ENCODE measurements at places on chromosomes 6 and 20.

GRCh38 chr6:108165714-108166663 lies at the start of gene NR2E1:
TSS of gene NR2E1 (plus strand) at chr6:108166022. CDS start at chr6:108166766, 744 bp downstream.
- DNase-seq: no peak

- DNase-seq: no peak
These were observed 38.5 kb downstream of the GCNT2 start for GRCh38 chr6:10559522-10560152.

GRCh38 chr20:22394583-22394982 lies 189.8 kb downstream of the FOXA2 start:
- no peak for DNase-seq

DNA sequence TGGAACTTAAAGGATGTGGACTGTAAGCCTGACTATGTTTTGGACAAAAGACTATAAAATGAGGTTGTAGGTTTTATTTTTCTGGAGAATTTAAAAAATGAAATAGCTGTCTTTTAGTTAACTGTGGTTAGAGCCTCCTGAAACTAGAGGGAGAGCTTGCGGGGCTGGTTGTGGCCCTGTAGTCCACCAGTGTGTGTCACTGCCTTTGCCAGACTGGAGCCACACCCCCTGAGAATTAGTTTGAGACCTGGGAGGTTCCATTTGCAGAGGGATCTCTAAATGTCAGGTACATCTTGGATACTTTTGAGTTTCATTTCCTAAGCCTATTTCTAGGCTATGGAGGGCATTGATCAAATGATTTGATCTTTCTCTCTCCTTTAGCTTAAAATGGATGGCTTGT lies 20.8 kb downstream of the ZC2HC1B start:
- no peak for DNase-seq

GRCh38 chr6:124479991-124480430 lies 482.2 kb upstream of the RNF217 start:
- DNase-seq: no peak

DNA sequence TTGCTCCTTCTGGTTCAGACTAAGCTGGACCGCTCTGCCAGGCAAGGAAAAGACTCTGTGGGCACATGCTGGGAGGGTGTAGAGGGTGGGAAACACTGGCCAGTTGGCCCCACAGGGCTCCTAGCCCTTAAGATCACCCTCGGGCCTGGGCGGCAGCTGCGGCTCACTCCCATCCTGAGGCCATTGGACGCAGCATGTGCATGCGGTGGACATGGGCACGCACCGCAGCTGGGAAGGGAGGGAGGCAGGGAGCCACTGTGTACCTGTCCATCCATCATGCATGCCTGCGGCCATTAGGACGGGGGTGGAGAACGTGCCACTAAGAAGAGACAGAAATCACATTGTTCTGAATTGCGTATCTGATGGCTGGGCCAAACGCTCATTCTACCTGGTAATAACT lies 140.1 kb upstream of the THBS2 start:
- no peak for DNase-seq

DNA sequence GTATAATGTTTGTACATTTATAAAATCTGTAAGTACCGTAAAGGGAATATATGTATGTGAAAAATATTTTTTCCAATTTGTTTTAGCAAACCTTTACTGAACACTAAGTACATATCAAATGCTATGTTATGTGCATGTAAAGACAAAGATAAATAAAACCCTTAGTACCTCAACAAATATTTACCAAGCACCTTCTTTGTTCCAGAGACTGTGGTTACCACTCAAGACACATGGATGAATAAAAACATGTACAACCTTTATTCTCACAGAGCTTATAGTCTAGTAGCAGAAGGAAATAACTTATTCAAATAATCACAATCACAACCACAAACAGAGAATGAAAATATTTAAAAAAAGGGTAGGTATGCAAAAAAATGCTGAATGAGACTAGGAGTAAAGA lies 17.5 kb downstream of the TMX4 start:
- DNase-seq: no peak

GRCh38 chr6:53756396-53756795 lies 38.4 kb upstream of the LRRC1 start:
- DNase-seq: no peak

- DNase-seq: no peak
These were observed 411.8 kb downstream of the PREX1 start for GRCh38 chr20:48416002-48416401.

GRCh38 chr6:31068669-31069340 lies 43.6 kb downstream of the C6orf15 start:
- peak; percentile 16 for DNase-seq

DNA sequence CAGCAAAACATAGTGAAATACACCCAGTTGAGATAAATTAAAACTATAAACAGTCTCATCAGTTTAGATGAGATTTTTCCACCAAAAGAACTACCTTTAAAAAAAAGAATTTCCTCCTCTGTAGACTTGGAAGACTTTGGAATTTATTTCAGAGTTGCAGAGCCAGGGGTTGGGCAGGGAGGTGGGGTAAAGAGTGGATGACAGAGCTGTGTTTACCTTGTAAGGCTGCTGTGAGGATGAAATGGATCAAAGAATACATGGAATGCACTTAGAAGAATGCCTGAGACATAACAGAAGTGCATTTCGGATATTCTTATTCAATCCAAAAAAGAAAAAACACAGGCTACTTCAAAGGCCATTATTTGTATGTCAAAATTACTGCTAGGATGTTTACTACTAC lies 6.4 kb upstream of the LY86 start:
- DNase-seq: no peak

DNA sequence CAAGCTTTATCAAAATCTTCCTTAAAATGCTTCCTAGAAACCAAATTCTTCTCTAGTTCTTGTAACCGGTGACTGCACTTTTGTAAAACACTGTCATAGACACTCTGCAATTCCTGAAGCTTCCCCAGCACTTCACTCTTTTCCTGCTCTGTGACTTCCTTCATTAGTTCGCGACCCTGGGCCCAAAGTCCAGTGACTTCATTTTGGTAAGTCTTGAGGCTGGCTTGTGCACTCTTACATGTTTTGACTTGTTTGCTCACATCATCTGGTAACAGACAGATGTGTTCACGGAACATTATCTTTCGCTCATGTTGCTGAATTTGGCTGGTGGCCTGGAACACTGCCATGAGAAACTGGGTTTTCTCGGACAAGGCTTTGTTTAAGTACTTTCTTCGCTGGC lies 306.2 kb downstream of the SYNE1 start:
- DNase-seq: no peak

DNA sequence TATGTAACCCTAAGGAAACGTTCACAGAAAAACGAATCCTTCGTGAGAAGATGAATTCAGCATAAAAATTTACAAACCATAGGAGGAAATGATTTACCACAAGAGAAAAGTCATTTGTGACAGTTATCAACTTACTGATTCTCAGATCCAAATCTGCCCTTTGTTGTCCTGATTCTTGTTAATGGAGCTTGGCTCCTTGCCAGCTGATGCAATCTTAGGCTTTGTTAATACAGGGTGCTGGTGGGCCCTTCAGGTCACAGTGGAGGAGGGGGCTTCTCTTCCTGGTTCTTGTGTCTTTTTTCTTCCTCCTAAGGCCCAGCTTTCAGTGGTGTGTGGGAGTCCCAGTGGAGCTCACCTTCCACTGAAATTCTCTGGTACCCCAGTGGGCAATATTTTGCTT lies 108.4 kb upstream of the MAP3K7 start:
- no peak for DNase-seq
